ENCODE measurements at places on chromosomes 4 and X. TPM values are rescaled to one million over a fixed set of nuclear protein-coding genes. Genes with fewer than 3 reads are reported as not detected.

GRCh38 chr4:147596981-147597380 is 20.2 kb upstream of the TMEM184C start:
- no peak for DNase-seq
- H3K27me3 ChIP-seq = no peaks in the 10 kb centered on the region
- no peak overlapping the region for H3K4me3 ChIP-seq
- H3K4me1 ChIP-seq = no peaks in the 10 kb centered on the region
- H3K27ac ChIP-seq = no peak overlapping the region

IL13RA2 gene
- not detected for polyA plus RNA-seq

GRCh38 chr4:152009983-152010709 is 249.3 kb upstream of the GATB start:
- peaks cover 14% of the 10 kb centered on the region for H3K4me1 ChIP-seq
- no peak overlapping the region for H3K4me3 ChIP-seq
- no peaks in the 10 kb centered on the region for H3K27me3 ChIP-seq
- H3K36me3 ChIP-seq = no peaks in the 10 kb centered on the region
- H3K27ac ChIP-seq = no peak overlapping the region

RBM46 gene
- polyA plus RNA-seq = not detected

- no peak for DNase-seq
- H3K36me3 ChIP-seq = no peaks in the 10 kb centered on the region
- no peak within 1 kb of the TSS for H3K4me3 ChIP-seq
- H3K27ac ChIP-seq = no peak within 1 kb of the TSS
- no peaks in the 10 kb centered on the region for H3K27me3 ChIP-seq
Measured at GRCh38 chr4:40334591-40335524, at the start of gene CHRNA9. CHRNA9 (plus strand) TSS chr4:40335333; CDS start chr4:40335468, 135 bp downstream.
